ENCODE measurements at places on chromosomes 3 and 15.
A peak's percentile ranks its signal among the peaks of the same experiment; 100 is the strongest.

- no peak for DNase-seq
Measured at GRCh38 chr3:31996195-31996594, 14.6 kb downstream of the ZNF860 start.

GRCh38 chr3:155701882-155702465 is 42.9 kb downstream of the PLCH1 start:
- DNase-seq: peak; percentile 64

- DNase-seq: no peak
Measured at GRCh38 chr3:78257951-78258530, 1218.1 kb downstream of the ROBO2 start.

- DNase-seq: no peak
Measured at GRCh38 chr15:58549785-58550074, 117.9 kb downstream of the LIPC start.

DNA sequence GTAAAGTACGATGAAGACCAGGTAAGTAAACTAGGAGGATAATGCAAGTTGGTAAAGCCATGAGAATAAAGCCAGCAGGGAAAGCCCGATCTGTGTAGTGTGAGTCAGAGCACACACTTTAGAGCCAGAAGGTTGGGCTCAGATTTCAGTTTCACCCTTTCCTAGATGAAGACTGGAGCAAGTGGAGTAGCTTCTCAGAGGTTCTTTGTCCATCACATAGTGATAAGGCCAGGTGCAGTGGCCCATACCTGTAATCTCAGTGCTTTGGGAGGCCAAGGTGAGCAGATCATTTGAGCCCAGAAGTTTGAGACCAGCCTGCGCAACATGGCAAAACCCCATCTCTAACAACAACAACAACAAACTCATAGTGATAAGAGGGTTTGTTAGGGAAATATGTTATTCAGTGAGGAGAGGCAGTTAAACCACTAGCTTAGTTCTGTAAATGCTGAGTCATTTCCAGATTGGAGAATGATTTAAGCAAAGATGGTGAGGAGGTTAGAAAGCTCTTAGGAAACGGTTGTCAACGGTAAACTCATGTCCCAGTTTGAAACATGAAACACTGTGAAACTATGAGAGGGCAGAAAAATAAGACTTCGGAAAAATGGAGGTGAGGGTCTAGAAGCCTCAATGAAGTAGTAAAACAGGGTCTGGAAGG is 39.0 kb downstream of the IL12A start:
- no peak for DNase-seq
